ENCODE measurements at places on chromosomes 5 and 9. TPM values are rescaled to one million over a fixed set of nuclear protein-coding genes. Genes with fewer than 3 reads are reported as not detected.
A peak's percentile ranks its signal among the peaks of the same experiment; 100 is the strongest.

- DNase-seq = no peak
Measured at GRCh38 chr5:140225396-140225795, 50.4 kb downstream of the CYSTM1 start.

- no peak for DNase-seq
Measured at GRCh38 chr5:37412515-37412914, 33.4 kb downstream of the WDR70 start.

GRCh38 chr5:116652196-116652729 lies 77.6 kb upstream of the SEMA6A start:
- DNase-seq = peak; percentile 33

AGGF1 gene
- total RNA-seq = 20.2 TPM

TPM2 gene
- 146 TPM for total RNA-seq

LCN9 gene
- total RNA-seq = 1.7 TPM

F2R gene
- total RNA-seq = 19.0 TPM

POU4F3 gene
- total RNA-seq = not detected

C9orf153 gene
- total RNA-seq = not detected

SLC45A2 gene
- not detected for total RNA-seq

Measured in WTC11 (cell line).